ENCODE measurements at places on chromosomes 12 and 14.

DNA sequence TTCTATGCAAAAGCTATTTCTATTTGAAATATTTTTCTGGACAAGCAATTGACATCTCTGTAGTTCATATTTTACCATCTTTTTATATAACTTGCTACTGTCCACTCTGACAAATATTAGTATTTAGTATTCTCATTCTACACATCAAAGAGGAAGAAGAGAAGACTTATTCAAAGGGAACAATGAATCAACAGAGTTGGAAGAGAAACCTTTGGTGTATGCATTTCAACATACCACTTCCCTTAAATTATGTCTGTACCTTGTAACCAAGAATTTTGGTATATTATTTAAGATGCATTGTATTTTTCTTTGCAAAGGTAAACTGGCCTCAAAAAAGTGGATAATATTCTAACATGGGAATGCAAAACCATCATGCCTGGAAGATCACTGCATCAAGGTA is 72.1 kb upstream of the DUSP6 start:
- DNase-seq, result no peak

DNA sequence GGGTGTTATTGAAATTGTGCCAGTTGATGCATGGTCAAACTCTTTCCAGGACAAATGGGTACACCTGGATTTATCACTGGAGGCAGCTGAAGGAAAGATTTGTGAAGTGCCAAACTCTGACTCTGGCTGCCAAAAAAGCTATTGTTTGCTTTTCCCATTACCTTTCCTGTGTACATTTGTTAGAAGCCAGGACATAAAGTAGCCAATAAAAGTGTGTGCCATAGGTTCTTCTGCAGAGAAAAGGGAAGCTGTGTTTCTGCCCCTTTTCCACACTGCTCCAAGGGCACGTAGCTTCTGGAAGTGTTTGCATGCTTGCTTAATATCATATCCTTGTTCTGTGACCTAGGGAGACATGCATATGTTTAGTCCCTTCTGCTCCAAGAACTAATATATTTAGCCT is 1114.4 kb downstream of the SLC16A7 start:
- no peak for DNase-seq

- no peak for DNase-seq
Observed at GRCh38 chr12:101859664-101860607, 17.4 kb upstream of the DRAM1 start.

- no peak for DNase-seq
Observed at GRCh38 chr12:54217774-54218241, 29.0 kb upstream of the SMUG1 start.

GRCh38 chr14:30558362-30558674 is 640 bp upstream of the G2E3 start:
- no peak for DNase-seq

DNA sequence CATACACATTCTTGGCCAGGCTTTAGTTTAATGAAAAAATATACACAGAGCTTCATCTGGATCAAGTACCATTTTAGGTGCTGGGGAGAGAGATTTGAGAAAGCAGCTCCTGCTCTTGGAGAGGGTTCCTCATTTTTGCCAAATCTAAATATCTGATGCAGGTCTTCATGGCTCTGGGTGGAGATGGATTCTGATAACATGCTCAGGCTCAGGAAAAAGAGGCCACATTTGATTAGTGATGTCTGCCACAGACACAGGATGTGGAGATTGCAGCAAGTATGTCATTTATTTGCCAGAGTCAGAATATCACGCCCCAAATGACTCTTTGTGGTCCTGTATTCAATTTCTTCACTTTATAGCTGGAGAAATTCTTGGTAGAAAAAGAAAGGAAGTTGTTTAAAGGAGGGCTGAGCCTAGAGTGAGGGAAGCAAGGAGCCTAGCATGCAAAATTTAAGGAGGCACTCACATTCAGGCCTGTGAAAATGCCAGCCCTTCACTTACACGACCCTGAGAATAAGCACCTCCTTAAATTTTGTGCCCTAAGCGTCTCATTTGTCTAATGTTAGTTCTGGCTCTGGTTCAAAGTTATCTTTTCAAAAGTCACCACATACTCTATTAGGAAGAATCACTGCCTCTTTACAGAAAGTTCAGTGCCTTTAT is 492.9 kb upstream of the TBX3 start:
- DNase-seq, result no peak

DNA sequence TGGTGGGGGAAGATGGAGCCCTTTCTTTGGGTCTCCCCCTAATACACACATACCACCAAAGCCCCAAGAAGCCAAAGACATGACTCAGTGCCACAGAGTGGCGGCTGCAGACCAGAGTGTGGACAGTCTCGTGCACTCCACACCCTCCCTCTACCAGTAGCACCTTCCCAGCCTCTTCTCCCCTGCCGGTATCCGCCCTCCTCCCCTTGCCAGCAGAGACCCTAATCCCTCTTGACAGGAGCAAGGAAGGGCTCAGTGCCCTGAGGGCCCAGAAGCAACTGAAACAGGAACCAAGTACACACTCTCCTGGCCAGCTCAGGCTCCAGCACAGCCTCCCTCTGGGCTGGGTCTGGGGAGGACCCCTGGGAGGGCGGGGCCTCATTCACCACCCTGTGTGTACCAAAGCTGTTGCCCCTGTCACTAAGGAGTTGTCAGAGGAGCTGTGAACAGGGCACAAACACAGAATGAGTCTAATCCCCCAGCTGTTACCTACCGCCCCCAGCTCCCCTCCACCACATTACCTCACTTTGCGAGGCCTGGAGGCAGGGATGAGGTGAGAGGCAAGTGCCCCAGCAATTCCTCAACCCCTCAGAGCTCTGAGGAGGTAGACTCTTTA is 8.2 kb downstream of the SPRYD3 start:
- no peak for DNase-seq

- DNase-seq, result no peak
Observed at GRCh38 chr12:131913666-131914065, 15.4 kb upstream of the PUS1 start.

- DNase-seq, result no peak
Observed at GRCh38 chr14:89466944-89467343, 49.9 kb upstream of the FOXN3 start.

DNA sequence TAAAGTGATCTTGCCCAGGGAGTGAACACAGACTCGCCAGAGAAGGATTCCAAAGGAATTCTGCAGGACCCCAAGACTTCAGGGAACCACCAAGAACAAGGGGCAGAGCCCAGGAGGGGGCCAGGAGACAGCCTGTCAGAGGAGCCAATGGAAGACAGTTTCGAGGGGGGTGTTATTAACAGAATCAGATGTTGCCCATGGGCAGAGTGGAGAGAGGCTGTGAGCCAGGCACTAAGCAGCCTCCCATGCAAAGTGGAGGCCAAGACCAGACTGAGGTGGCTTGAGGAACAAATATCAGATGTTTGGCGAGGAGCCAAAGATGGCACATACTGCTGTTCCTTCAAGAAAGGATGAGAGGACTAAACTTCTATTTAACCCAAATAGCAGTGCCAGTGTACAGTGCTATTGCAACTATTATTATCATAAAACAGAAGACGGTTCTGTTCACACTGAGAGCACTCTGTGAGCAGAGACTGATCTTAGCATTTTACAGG is 12.6 kb downstream of the APPL2 start:
- DNase-seq, result no peak

- DNase-seq, result no peak
Observed at GRCh38 chr12:43060742-43061141, 471.2 kb upstream of the PRICKLE1 start.

DNA sequence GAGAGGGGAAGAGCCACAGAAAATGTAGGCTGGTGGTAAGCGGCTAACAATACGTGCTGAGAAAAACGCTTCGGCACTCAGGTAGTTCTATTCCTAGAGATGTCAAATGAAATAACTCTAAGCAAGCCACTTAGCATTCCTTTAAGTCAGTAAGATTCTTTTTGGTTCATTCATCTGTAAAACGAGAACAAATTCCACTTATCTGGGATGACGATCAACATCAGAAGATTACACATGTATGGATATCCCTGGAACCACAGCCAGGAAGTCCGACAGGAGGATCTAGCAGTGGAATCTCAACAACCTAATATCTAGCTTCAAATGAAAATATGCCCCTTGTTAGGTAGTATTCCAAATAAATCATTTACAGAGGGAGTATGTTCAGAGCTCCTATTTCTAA is 74.6 kb upstream of the CDKN3 start:
- DNase-seq, result no peak

- DNase-seq, result no peak
Observed at GRCh38 chr12:75439930-75440329, 40.6 kb upstream of the GLIPR1 start.

DNA sequence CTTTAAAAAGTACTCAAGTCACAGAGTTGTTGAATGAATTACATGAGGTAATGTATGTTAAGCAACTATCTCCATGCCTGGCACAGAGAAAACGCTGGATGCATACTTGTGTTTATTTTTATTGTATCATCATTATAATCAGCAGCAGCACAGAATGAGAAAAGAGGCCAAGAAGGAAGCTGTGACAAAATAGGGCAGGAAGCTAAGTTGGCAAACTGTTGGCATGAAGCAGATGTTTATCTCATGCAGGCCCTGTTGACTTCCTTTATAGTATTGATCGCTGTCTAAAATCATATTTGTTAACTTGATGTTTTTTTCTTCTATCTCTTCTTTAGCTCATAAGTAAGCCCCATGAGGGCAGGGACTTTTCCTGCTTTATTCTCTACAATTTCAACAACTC is 466.6 kb downstream of the TRHDE start:
- DNase-seq, result no peak

DNA sequence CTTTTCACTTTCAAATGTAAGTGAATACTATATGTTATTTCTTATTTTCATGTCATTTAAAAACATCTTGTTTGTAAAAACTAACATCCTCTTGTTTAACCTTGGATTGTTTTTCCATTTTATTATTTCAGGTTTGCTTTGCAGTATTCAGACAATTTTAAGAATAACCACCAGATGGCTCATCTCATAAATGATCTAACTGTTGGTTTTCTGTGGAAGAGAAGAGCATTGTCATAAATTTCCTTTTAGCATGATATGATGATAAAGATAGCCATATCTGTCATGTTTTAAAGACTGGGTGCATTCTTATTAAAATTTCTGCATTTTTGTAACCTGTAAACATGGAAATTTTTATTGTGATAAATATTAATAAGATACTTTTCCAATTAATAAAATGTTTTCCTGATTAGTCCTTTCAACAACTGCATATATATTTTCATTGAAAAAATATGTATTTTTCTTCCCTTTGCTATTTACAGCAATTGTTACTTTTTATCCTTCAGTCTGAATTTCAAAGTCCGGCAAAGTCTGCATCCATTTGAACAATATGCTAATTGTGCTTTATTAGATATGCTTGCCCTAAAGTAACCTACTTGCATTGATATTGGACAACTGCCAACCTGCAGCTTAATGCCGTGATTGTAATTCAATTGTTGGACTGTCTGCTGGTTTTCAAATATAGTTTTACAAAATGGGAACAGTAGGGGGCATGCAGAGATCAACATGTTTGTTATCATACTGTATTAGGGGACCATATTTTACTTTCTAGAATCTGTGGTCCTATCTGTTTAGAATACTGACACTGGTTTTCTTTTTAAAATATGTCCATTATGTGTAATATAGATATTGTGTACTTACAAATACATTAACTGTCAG is 163.4 kb downstream of the GARIN6 start:
- peak; percentile 77 for DNase-seq

DNA sequence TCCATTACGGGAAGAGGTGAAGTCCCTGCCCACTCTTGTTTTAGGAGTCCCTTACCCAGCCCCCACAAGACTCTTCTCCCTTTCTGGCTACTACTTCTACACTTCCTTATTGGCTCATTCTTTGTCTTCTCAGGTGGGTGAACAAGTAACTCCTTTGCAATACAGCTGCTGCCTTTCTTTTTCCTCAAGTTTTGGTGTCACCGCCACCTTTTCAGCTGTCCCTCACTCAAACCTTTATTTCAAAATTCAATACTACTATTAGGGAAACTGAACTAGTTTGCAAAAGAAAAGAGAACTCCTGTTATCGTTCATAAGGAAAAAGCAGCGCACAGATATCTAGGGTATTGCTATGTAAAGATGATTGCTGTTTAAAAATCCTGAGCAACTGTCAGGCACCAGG is 6.1 kb downstream of the RSRC2 start:
- DNase-seq, result no peak

Measured in SHP77 treated with DMSO at 0.1 percent for 48 hours (cell line).